GM20000 (cell line): ENCODE measurements at places on chromosomes 7 and 10.

GRCh38 chr7:47092336-47092735 is 489.6 kb downstream of the TNS3 start:
- no peak for DNase-seq

DNA sequence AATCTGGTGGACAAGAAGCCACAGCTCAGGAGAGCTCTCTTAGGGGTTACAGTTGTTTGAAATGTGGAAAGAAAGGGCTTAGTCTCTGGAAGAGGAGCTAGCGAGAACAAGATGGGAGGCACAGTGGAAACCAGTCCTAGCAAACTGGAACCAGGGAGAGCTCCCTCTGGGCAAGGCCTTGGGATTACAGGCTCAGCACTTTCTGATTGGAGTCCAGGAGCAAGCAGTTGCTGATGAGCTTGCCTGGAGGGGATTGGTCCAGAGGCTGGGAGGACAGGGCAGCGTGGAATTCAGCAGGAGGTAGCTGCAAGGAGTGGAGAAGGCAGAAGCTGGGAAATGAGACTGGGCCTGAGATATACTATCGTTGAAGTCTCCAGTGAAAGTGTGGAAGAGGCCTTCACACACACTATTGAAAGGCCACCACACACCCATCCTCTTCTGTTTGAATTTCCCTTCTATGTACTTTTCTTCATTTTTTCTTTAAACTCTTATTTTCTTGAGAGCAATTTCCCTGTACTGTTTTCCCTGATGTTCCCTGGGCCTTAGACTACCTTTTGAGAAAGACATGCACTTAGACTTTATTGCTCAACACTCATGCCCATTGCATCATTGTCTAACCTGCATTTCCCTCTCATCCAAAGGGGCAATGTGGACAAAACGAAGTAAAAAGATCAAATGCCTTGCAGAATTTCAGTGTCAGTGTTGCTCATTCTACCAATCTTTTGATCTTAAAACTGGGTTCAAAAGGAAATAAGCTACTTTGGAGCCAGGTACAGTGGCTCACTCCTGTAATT is 57.8 kb upstream of the LANCL2 start:
- DNase-seq = no peak

- DNase-seq = no peak
Measured at GRCh38 chr7:156094350-156095146, 282.3 kb upstream of the SHH start.

GRCh38 chr10:124688889-124689670 is 55.1 kb downstream of the FAM53B start:
- DNase-seq = peak; percentile 81

- no peak for DNase-seq
Measured at GRCh38 chr10:7119325-7120015, 291.4 kb downstream of the SFMBT2 start.

DNA sequence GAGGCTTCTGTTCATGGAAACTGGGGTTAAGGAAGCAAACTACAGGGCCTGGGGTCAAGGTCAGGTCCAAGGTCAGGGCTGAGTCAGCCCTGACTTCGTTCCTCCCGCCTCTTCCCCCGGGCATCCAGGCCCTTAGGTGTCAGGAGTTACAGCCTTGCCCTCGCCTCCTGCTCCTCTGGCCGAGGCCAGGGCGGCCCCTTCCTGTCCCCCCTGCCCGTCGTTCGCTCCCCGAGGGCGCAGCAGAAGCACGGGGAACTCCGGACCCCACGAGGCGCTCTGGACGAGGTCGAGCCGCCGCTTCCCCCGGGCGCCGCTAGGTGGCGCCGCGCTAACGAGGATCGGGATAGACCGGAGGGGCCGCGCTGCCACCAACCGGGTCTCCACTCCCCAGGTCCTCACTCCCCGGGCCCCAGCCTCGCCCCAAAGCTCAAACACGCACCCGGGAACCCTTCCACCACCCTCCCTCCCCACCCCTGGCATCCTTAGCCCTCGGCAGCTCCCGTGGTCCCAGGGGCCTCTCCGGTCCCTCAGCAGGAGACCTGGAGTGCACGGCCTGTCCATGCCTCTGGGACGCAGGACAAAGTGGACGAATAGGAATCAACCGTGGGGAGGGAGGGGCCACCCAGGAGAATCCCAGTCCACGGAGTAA is 59.2 kb upstream of the MYL10 start:
- peak; percentile 88 for DNase-seq
